Stimulated activated naive B cell treated with anti-CD40 and anti-IgM and Interleukin-4, amounts not matched to agents 10 μg/mL and 1 μg/mL and 100 μg/mL, for 72 hours (primary cell): ENCODE measurements at places on chromosomes 3 and 15.

- DNase-seq: no peak
- H3K27me3 ChIP-seq: no peaks in the 10 kb centered on the region
- H3K27ac ChIP-seq: peak overlapping the region; percentile 75
- H3K4me1 ChIP-seq: peaks cover 29% of the 10 kb centered on the region
- no peak overlapping the region for H3K4me3 ChIP-seq
These were observed 116.7 kb downstream of the LRIG1 start for GRCh38 chr3:66383998-66384745.

- no peak overlapping the region for H3K4me3 ChIP-seq
- no peaks in the 10 kb centered on the region for H3K36me3 ChIP-seq
- DNase-seq: no peak
- peaks cover 7% of the 10 kb centered on the region for H3K27me3 ChIP-seq
- H3K27ac ChIP-seq: no peak overlapping the region
These were observed 60.4 kb upstream of the KCNAB1 start for GRCh38 chr3:156059950-156060501.

DNA sequence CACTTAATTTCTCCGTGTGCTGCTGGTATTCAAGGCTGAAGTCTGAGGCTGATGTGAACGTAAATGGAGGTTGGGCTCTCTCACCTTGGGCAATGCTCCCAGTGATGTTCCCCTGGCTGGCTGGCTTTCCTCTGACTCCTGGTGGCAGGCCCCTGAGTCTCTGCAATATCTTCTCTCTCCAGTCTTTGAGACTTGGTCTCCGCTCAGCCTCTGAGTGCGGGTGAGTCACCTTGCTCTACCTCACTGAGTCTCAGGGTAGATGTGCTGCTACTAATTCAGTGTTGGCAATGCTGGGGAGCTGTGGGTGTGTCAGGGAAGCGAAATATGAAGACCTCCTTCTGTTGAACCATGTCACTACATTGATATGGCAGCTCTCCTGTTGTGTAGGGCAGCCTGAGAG is 31.3 kb upstream of the TRIM59 start:
- no peaks in the 10 kb centered on the region for H3K36me3 ChIP-seq
- peaks cover 4% of the 10 kb centered on the region for H3K27me3 ChIP-seq
- no peak for DNase-seq

DNA sequence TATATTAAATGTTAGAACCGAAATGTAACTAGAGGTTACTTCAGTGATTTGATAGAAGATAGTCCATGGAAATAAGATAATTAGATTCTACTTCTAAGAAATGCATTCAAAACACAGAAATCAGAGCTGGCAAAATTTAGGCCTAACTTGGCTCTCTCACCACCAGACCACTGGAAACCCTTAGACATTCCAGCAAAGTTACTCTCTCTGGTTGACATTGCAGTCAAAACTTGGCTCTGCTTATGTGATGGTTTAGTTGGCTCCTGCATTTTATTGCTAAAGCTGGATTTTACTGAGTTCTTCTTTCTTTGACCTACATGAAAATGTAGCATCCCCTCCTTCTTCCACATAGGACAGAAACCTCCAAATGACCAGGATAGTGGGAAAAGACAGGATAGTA is 35.4 kb upstream of the CBLB start:
- no peak overlapping the region for H3K4me3 ChIP-seq
- no peak for DNase-seq
- H3K36me3 ChIP-seq: no peaks in the 10 kb centered on the region
- H3K27me3 ChIP-seq: no peaks in the 10 kb centered on the region
- H3K4me1 ChIP-seq: peaks cover 3% of the 10 kb centered on the region
- no peak overlapping the region for H3K27ac ChIP-seq

DNA sequence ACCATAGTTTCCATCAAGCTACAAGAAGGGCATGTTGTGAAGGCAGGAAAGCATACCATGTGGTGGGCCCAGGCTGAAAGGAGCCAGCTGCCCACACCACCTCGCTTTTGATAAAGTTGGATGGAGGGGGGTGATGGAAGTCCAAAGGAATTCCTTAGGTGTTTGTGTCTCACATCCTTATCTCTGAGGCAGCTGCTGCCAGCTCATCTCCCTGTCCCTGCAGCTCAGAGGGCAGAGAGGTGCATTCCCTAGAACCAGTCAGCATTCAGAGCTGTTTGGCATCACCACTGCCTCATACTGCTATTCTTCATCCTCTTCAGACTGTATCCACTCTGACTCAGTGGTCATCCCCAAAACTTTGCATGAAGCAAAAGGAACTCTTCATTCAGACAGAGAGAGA is 141.5 kb upstream of the BFSP2 start:
- no peaks in the 10 kb centered on the region for H3K4me1 ChIP-seq
- H3K27ac ChIP-seq: no peak overlapping the region
- H3K36me3 ChIP-seq: no peaks in the 10 kb centered on the region
- no peak for DNase-seq
- H3K4me3 ChIP-seq: no peak overlapping the region

DNA sequence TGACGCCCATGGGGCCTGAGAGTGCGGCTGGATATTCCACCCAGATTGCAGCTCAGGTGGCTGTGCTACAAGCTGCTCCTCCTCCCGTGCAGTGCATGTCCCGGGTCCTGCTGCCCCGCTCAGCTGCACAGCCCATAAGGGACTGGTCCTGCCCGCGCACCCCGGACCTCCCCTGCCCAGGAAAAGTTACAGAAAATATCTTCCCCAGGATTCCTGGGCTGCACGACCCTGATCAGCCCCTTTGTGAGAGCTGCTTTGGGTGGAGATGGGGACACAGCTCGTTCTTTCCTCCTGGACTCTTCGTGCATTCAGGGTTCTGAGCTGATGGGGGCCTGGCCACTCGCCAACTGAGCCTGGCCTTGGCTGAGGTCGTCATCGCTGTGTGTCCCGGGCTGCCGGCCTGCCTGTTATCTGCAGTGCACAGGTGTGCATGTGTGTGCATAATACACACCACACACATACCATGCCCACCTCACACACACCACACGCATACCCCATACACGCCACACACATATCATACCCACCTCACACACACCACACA is 28.8 kb downstream of the APBA2 start:
- no peaks in the 10 kb centered on the region for H3K36me3 ChIP-seq
- no peaks in the 10 kb centered on the region for H3K27me3 ChIP-seq
- no peak overlapping the region for H3K27ac ChIP-seq
- no peak for DNase-seq
- H3K4me1 ChIP-seq: no peaks in the 10 kb centered on the region

GRCh38 chr15:50977162-50977561 is 68.7 kb downstream of the AP4E1 start:
- no peaks in the 10 kb centered on the region for H3K4me1 ChIP-seq
- no peaks in the 10 kb centered on the region for H3K27me3 ChIP-seq
- H3K36me3 ChIP-seq: peaks cover 81% of the 10 kb centered on the region
